NCI-H1436 treated with DMSO at 0.1 percent for 48 hours (cell line): ENCODE measurements at places on chromosomes 6 and 20.

DNA sequence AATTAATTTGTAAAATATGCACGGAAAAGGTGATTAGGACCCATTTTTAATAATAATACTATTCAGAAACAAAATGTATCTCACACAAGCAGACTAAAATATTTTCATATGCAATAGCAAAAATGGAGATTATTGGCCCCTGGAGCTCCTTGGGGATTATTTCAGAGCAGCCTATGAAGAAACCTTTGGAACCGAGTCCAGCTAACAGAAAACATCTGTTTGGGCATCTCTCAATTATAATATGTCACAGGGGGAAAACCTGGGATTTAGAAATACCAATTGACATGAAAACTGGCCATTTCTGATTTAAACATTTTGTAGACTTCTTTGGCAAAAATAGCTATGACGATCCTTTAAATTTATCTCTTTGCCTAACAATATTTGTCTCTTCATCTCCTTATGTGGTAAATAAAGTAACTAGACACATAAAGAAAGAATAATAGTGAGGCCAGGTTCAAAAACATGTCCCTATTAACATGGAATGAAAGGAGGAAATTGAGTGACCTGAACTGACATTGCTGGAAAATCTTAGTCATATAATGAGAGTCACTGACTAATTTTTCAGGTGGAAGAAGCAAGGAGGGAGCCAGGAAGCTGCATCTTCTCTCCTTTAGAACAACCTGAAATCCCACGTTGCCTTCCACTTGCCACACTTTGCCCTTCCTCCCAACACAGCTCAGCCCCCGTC is 199.0 kb downstream of the SOD2 start:
- DNase-seq: no peak

- no peak for DNase-seq
Observed at GRCh38 chr20:14521436-14521835, 184.0 kb upstream of the FLRT3 start.

DNA sequence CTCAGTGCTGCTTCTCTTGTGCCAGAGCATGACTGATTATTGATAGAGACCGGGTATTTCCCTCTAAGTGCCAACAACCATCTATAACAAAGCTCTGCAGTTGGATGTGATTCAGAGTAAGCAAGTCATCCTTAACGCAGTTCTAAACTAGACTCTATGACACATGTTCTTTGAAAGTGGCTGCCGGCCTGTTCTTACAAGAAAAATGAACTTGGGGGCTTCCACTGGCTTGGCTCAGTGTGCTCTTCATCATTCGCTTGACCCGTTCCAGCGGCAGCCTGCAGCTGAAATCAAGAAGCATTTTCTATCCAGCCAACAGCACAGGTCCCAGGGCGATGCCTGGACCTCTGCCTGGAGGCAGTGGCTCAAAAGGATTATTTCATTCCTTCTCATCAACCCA is 29.8 kb downstream of the GFOD1 start:
- DNase-seq: no peak

DNA sequence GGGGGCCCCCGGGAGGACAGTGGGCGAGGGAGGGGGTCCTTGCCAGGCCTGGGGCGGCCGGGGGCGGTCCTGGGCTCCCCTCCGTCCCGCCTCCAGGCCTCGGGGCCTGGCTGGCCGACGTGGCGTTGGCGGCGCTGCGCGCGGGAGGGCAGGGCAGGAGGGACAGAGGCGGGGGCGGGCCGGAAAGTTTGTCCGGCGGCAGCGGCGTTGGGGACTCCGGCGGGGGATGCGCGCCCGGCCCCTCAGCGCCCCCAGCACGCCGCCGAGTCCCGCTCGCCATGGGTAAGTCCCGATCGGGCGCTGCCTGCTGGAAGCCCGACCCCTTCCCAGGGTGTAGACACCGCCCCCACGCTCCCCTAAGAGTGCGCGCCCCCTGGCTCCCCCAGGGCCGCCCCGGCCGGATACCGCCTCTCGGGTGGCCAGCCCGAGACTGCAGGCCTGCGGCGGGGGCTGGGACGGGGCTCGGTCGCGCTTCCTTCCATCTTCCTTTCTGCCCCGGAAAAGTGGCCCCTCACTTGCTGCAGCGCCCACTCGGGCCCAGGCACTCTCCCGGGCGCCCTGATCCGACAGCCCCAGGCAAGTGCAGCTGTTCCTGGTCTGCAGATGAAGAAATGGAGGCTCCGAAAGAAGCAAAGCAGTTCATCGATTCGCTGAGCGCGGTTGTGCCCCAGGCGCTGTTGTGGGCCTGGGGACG is at the start of gene SLC2A10:
Gene SLC2A10 (plus strand): TSS at position 191 of the 694 bp plus-strand sequence. CDS start 88 bp downstream, at position 279.
- no peak for DNase-seq

DNA sequence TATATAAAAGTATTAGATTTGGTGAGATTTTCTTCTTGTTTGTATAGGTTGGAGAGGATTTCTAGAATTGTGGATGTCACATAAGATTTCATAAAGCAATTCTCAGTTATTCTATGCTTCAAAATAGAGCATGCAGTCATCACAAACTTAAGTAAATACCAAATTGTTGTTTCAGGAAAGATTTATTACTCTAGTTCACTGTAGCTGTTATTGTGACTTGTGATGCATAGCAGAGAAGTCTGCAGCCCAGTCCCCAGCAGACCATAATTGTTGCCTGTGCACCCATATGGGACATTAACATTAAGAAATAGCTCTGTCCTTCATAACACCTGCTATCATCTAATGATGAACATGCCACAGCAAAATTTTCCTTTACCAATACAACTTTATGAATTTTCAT is 228.0 kb upstream of the FAM83B start:
- no peak for DNase-seq

DNA sequence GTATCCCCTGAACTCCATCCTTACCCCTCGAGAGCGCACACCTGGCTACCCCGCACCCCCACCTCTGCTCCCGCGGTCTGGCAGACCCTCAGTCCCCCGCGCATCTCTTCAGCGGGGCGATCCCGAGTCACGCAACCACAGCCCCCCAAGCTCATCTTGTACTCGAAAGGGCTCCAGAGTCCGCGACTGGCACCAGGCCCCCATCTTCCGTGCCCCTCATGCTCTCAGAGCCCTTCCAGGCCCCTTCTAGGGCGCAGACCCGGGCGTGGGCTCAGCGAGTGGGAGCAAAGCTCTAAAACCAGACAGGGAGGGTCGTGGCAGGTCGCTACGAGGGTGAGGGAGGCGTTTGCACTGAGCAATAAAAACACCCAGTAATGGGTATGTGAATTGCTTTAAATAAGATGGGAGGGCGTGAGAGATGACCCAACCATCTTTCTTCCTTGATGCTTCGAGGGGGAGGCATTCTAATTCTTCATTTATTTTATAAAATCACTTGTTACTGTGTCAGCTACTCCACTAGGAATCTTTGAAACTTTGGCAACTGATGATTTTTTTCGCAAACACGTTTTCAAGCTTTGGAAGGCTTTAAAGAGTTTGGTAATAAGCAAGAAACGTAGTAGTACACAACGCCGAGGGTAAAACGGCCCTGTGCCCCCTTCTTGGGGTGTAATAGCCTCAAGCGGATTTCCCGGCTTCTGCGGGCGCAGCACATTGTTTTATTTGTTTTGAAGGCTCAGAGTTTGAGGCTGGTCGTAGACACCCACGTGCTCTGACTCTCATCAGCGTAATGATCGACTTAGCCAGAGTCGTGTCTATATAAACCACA is 42.6 kb upstream of the SUPT3H start:
- DNase-seq: no peak

DNA sequence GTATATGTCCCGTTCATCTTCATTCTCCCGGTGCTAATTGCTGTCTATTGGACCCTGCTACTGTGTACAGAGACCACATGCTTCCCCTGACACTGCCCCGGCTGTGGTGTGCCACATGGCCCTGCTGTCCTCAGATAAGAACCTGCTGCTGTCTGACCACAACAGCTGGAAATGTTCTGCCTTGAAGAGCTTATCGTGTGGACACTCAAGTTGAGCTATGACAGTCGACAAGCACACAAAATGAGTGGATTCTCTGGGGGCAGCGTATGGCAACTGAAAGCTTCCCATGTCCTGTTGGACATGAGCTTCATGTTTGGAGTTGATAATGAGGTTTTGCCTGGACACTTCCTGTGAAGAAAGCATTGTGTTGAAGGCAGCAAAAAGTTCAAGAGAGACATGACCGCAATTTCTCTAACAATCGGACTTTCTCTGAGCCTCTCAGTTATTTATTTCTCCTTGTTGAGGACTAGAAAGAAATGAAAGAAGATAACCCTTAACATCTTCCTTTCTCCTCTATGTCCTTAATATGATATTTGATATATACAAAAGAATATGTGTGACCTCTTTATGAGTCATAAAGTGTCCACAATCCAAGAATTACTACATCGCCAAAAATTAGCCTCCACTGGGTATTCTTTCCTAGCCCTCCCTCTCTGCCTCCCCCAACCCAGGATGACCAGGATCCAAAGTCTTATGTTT is 187.1 kb upstream of the TCF21 start:
- no peak for DNase-seq

GRCh38 chr6:7419065-7419464 is 29.5 kb downstream of the RIOK1 start:
- DNase-seq: no peak

DNA sequence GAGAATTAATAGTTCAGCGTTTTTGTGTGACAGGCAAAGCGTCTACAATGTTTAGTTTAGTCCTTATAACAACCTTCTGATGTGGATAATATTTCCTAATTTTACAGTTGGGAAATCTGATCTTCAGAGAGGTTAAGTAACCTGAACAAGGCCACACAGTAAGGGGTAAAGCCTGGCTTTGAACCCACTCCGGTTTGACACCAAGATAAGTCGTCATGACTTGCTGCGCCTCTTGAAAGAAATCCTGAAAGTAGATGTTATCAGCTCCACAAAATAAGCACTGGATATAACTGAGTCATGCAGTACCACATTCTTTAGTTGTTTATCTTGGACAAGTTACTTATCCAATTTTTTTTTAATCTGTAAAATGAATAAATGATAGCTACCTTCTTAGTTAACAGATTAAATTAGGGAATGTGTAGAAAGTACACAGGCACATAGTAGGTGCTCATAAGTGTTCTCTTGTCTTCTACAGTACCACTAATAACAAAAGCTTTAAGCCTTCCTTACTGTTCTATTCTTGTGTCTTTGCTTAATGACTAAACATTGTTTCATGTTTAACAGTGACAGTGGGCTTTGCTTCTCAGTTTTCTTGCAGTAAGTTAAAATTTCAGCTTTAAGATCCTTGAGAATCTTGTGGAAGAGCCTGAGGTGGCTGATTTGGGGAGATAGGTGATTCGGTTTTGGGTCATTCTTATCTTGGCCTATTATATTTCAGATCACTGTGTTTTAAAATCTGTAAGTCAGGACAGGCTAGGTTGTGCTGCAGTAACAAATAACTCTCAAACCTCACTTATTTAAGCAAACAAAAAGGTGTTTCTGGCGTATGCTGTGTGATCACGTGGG is 2.1 kb downstream of the HIVEP1 start:
- no peak for DNase-seq

DNA sequence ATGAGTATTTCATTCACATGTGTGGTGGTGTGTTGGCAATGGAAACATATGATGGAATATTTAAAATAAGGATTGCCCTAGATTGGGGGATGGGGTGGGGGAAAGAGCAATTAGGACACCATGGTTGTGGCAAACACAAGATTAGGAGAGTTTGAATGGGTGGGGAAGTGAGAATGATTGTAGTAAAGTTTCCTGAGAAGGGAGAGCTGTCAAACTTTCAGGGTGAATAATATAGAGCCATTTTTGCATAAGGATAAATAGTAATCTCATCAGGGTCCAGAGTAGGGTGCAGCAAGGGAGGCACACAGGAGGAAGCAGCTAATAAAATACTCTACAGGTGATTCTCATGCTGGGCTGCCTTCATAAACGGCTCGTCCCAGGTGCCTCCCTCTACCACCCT is 294.9 kb upstream of the MARCKS start:
- DNase-seq: no peak

DNA sequence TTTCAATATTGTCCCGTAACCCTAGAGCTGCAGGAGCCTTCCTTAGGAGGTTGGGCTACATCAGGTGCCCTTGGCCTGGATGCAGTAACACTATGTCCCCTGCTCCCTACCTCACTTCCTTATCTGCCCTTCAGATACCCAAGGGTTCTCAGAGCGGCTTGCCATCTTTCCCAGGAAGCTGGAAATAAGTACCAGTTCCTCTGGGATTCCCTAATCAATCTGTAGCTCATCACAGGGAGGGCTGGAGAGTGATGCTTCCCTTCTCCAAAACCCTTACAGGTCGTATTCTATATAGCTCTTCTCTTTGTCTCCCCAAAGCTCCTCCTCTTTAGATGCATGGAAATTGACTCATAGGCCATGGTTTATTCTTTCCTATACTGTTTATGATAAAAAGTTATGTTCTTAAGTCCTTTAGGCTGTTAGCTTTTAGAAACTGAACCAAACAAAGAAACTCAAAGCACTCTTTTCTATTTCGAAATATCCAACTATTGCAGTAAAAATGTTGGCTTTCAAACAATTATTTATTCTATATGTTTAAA is 4.2 kb downstream of the MYCT1 start:
- no peak for DNase-seq

- DNase-seq: no peak
Observed at GRCh38 chr6:157944983-157945931, 36.4 kb upstream of the SYNJ2 start.

DNA sequence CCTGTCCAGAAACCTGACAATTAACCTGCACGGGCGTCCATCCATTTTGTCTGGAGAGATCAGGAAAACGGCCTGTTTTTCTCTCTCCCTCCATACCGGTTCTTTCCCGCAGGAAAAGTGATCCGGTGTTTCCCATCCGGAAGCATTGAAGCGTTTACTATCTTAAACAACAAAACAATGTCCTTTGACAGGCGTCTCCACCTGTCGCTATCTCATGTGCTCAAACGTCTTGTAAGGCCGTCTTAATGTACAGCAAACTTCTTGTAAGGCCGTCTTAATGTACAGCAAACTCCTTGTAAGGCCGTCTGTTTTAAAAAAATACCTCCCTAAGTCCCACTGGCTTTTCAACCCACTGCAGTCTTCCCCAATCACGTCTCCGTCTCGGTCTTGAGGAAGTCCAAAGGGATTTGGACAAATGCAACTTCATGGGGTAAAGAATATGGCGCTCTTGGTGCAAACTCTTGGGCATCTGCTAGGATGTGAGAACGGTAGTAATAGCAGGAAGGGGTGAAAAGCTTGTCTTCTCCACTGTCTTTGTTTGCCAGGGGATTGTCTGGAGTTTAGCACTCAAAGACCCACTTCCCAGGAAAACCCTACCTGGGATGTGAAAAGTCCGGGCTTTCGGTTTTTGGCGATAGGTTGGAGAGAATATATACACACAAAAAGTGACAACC is 29.9 kb upstream of the TRIM27 start:
- no peak for DNase-seq

GRCh38 chr6:21478411-21478810 is 115.1 kb upstream of the SOX4 start:
- DNase-seq: no peak

DNA sequence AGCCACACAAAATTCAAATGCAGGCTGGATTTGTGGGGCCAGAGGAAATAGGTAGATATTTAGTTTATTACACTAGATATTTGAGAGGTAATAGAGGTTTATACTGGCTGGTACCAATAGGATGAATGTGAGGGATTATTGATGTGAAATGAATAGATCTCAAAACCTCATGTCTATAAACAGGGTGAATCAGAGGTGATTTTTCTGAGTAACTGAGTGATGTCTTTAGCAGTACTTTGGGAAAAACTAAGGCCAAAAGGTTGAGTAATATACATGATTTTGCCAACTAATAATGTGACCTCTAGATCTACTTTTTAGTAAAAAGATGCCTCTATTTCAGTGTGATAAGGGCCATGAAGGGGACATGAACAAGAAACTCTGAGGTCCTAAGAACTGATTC is 86.8 kb downstream of the HAO1 start:
- no peak for DNase-seq
